Hematopoietic multipotent progenitor cell treated with erythropoietin and hydrocortisone succinate and interleukin-3 and kit ligand, for 8 days (in vitro differentiated cells): ENCODE measurements at places on chromosomes 5 and 9.

DNA sequence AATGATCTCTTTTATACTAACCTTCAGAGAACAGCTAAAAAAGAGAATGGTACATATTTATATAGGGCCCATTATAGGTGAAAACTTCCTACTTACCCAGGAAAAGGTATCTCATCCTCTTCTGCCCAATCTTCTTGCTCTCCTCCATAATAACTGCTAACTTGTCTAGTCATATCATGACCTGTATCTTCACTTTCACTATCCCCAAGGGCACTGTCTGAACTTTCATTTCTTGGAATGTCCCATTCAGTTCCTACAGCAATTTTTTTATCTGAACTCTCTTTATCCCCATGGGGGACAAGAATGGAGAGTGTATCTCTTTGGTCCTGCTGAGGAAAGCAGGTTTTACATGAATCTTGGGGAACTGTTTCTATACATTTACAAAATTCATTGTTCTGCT, 36.4 kb upstream of the RAPGEF6 start:
- DNase-seq: peak; percentile 16

DNA sequence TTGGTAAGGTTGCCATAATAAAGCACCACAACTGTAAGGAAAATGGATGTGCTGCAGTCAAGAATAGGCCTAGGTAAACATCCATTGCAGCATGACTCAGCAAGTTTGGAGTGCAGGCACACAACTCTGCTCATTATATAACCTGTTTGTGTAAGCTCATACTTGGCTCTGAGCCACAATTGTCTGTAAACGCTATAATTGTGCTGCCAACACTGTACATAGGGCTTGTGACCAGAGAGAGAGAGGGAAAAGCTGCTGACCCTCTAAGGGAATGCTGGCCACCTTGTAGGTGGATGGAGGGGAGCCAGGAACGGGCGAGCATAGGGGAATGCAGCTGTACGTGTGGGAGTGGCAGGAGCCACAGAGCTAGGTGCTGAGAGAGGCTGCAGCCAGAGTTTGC, 2186.5 kb upstream of the ACO1 start:
- peak; percentile 2 for DNase-seq

DNA sequence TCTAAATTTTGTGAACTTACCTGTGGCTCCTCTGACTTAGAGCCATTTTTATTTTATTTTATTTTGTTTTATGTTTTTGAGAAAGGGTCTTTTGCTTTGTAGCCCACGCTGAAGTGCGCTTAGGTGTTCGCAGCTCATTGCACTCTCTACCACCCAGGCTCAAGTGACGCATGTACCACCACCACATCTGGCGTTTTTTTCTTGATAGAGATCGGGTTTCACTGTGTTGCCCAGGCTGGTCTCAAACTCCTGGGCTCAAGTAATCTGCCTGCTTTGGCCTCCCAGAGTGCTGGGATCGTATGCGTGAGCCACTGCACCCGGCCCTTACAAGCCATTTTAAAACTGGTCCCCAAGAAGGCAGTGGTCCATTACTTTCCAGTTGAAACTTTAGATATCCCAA, 18.5 kb downstream of the MATR3 start:
- no peak for DNase-seq

DNA sequence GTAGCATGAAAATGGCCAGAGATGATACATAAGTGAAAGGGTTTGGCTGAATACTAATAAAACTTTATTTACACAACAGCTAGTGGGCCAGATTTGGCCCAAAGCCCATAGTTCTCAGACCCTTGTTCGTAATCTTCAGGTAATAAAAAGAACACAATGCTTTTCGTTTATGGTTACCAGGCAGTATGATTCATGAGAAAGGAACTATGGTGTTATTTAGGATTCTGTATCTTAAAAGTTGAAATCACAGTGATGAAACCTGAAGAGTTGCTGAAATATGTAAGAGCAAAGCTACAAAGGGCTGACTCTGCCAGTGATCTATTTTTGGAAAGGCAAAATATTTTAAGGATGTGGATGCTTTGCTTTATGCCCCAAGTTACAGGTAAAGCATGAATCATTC, 192.7 kb downstream of the SMC2 start:
- no peak for DNase-seq

DNA sequence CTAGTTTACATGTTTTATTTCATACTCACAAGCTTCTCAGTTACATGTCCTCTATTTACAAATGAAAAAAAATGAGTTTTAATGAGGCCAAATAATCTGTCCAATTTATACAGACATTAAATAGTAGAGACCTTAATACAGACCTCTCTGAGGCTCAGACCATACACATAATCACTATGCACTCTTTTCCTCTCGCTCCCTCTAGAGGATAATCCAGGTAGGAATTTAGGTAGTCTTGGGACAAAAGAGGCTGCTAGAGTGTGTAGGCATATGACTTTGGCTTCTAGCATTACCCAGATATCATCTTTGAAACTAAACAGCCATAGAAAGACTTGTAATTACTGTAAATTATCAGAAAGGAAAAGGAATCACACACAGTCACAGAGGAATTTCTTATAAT, 444.7 kb downstream of the HINT1 start:
- DNase-seq: peak; percentile 43

- no peak for DNase-seq
Observed at GRCh38 chr5:144945503-144945902, 774.8 kb downstream of the KCTD16 start.
